Left ventricle myocardium inferior (tissue), 1 donor: ENCODE measurements at places on chromosomes 2 and 18.
A peak's percentile ranks its signal among the peaks of the same experiment; 100 is the strongest.

- DNase-seq = no peak
These were observed 3.4 kb downstream of the ACVR1C start for GRCh38 chr2:157625296-157625695.

DNA sequence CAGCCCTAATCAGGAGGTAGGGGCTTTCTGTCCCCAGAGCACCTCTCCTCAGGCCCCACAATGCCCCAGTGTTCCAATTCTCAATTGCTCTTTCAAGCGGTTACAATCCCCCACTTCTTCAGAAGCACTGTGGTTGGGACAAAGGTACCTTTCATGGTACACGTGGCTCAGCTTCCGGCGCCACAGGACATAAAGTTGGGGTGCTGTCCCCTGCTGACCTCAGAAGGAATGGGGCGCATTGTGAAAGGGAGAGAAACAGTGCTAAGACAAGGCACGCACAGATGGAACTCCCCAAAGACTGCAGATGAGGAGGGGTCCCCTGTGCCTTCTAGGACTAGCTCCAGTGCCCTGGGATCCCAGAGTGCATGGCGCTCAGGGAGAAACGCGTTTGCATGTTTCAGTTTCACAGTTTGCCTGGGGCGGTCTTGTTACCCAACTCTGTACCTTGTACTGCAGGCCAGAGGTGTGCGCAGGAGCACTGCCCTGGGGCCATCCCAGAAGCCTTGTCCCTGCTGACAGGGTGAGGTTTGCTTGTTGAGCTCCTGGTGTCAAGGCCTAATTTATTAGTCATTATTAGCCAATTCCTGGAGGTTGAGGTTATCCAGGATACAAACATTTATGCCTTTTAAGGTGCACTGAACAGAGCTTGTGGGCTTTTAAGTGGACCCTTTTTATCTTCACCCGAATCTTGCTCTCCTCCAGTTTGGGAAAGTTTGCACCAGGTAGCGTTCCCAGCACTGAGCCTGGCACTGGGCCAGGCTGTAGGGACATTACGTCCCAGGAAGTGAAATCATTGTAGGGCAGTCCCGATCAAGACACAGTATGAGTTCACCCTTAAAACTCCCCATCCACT, 7.6 kb downstream of the CNDP1 start:
- DNase-seq = no peak

DNA sequence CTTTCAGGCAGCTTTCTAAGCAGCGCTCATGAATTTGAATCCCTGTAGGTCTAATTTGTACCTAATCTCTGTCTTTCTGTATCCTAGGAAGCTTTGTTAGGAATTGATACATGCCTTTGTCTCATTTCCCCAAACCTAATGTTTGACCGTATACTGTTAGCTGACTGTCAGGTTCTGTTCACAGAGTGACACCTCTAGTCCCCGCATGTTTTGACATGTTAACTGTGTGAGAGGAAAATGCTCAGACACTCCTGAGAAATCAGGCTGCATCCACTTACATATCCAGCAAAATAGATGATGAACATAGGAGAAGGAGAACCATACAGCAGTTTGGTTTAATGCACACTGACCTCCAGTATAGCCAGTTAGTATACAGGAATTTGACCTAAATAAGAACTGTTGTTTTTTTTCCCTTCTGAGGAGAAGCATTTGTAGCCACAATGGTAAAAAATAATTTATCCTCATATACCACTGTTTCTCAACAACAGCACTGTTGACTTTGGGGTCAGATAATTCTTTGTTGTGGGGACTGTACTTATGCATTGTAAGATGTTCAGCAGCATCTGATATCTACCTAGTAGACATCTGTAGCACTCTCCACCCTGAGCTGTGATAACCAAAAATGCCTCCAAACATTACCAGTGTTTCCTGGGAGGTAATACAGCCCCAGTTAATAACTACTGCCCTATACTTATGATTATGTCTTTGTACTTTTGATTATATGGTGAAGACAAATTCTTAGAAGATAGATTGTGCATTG, 130.9 kb downstream of the NCOA1 start:
- no peak for DNase-seq

GRCh38 chr2:175855794-175856453, 146.1 kb downstream of the LNPK start:
- DNase-seq = peak; percentile 48

- DNase-seq = peak; percentile 60
These were observed 312.9 kb downstream of the PRKCE start for GRCh38 chr2:45964223-45964841.

DNA sequence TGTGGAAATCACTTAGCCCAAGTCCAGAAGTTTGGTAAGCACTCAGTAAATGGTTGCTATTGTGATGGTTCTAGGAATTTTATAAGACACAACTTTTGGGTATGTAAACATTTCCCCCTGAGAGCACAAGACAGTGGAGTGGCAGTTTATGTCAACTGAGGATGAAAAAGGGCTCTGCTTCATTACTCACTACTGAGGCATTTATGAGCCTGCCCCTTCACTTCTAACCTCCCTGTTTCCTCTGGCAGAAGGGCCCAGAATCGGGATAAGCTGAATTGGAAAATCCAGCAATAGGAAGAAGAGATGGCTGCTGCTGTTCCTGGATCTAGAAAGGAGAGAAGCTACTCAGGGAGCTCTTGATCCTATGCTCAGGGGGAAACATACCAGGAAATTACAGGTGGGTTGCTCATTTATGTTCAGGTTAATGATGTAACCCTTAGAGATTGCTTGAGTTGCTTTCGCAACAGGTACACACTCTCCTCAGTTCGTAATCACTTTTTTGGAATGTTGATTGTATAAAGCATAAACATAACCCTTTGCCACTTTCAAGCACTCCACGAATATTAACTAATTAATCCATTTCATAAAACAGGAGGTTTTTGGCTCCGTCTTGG, 46.3 kb downstream of the ADCYAP1 start:
- DNase-seq = no peak

DNA sequence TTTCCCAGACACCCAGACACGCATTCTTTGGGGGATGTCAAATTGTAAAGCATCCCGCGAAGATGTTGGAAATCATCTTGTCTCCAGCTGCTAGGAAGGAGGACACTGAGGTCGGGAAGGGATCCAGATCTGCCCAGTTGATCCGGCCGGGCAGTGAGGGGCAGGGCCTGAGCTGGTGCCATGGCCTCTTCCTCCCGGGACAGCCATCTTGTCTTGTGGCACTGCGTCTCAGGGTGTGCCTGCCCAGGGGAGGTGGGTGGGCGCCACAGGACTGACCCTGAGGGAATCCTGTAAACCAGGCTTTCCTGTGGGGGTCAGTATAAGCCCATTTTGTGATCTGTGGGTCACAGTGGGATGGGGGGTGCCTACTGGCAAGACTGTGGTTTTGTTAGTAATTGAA, 10.1 kb downstream of the TRAF3IP1 start:
- DNase-seq = no peak

DNA sequence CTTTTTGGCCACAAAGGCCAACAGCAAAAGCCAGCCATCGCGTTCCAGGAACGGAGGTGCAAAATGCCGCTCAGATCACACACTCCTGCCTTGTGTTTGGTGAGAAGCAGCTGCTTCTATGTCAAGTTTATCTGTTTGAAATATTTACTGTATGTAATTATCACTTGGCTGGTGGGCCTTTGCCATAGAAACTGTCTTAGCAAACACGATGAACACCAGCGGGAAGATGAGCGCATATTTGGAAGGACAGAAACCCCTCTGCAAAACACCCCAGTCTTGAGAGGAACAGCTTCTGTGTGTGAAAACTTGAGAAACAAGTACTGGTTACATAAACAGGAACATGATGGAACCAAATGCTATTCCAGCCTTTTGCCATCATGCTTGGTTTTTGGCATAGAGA, 59.7 kb downstream of the SCG2 start:
- DNase-seq = no peak

GRCh38 chr2:119174216-119174992, 15.9 kb upstream of the C1QL2 start:
- DNase-seq = no peak

DNA sequence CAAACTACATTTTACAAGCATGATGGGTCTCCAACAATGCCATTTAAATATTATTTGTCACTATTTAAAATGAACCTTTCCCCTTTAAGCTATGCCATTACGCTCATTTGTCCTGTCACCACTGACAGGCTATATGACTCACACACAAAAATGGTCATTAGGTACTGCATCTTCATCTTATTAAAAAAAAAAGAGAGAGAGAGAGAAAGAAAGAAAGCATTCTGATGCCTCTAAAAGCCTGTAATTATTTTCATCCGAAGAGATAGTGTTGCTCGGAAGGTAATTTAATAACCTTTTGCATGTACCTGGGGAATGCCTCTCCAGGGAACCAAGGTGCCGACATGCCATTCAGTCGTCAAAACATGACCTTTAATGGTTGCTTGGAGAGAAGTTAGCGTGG, 226.7 kb downstream of the ARHGAP15 start:
- no peak for DNase-seq

- no peak for DNase-seq
These were observed 33.1 kb downstream of the NGEF start for GRCh38 chr2:232979871-232980461.

GRCh38 chr2:137192366-137193310, 427.3 kb downstream of the THSD7B start:
- DNase-seq = no peak

DNA sequence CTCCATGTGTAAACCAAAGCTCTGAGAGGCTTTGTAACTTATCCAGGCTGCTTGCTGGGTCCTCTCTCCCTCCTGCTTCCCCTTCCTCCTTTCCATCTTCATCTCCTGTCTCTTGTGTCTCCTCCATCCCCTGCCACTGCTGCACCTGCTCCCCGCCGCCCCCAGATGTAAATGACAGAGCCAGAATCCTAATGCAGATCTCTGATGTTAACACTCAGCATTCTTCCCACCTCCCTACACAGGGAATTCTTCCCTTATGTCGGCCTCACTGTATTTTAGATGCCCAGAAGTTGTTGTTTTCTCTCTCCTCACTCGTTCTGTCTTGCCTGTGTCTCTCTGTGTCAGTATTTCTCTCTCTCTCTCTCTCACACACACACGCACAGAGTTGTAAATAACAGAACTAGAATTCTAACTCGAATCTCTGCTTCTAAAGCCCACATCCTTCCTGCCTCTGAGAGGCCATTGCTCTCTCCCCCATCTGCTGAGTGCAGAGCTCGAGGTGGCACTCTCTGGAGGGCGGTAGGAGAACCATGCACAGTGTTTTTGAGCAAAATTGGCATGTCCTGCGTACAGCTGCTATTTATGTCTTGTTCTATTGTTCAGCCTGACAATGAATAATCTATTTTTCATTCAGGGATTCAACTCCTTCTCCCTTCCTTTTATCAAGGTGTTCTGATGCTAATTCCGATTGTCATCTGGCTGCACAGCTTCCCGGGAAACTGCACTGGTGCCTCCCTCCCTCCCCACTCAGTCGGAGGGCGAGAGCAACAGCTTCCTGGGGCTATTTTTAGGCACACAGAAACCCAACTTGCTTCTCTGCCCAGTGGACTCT, 219.9 kb downstream of the SH3RF3 start:
- DNase-seq = no peak

GRCh38 chr18:26540043-26540628, 8.2 kb downstream of the KCTD1 start:
- DNase-seq = no peak

GRCh38 chr2:41111836-41112627, 660.1 kb upstream of the SLC8A1 start:
- DNase-seq = no peak

GRCh38 chr2:13040043-13040442, 323.3 kb downstream of the TRIB2 start:
- DNase-seq = no peak

GRCh38 chr2:108560895-108561530, 26.7 kb downstream of the LIMS1 start:
- no peak for DNase-seq

GRCh38 chr2:217510771-217511291, 492.0 kb downstream of the TNS1 start:
- peak; percentile 18 for DNase-seq

GRCh38 chr2:236179236-236180075, 11.3 kb upstream of the GBX2 start:
- no peak for DNase-seq

GRCh38 chr2:169178804-169179390, 109.5 kb downstream of the DHRS9 start:
- DNase-seq = no peak

DNA sequence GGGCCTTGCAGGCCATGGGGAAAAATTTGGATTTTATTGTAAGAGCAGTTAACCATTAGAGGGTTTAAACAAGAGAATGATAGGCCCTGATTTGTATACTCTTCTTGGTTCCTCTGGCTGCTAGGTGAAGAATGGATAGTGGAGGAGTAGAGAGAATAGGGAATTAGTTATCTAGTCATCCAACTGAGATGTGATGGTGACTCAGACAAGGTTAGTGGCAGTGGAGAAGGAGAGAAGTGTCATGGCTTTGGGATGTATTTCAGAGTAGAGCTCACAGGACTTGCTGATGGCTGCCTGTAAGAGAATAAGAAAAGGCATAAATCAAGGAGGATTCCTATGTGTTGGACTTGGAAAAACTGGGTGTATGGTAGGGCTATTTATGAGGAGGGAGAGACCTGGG, 169.4 kb downstream of the PLCL1 start:
- no peak for DNase-seq

GRCh38 chr18:78642296-78642951, 337.2 kb upstream of the SALL3 start:
- no peak for DNase-seq

GRCh38 chr2:70974592-70974991, 3.8 kb upstream of the ANKRD53 start:
- DNase-seq = no peak

DNA sequence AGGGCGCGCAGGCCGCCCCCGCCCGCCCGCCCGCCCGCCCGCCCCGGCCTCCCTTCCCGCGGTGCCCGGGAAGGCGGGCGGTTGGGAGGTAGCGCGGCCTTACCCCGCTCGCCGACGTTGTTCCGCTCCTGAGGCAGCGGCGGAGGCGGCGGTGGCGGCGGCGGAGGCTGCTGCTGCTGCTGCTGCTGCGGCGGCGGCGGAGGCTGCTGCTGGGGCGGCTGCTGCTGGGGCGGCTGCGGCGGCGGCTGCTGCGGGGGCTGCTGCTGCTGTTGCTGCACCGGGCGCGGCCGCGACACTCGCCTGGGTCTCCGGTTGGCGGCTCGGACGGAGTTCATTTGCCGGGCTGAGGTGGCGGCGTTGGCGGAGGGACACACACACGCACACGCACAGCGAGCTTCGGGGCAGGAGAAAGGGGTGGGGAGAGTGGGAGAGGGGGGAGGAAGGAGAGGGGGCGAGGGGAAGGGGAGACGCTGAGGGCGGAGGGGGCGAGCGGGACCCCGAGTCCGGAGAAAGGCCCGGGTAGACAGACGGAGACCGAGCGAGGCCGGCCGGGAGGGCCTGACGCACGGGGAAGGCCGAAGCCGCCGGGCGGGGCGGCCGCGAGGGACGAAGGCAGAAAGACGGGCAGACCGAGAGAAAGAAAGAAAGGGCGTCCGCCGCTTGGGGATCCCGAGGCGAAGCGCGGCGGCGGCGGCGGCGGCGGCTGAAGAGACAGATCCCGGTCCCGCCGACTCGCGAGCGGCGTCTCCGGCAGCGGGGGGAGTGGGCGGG, 727 bp downstream of the FBXO11 start:
- peak; percentile 61 for DNase-seq

- DNase-seq = peak; percentile 64
These were observed 819.6 kb upstream of the FSHR start for GRCh38 chr2:49973917-49974368.
